ENCODE measurements at places on chromosomes 1 and 21. TPM values are rescaled to one million over a fixed set of nuclear protein-coding genes. Genes with fewer than 3 reads are reported as not detected.

DNA sequence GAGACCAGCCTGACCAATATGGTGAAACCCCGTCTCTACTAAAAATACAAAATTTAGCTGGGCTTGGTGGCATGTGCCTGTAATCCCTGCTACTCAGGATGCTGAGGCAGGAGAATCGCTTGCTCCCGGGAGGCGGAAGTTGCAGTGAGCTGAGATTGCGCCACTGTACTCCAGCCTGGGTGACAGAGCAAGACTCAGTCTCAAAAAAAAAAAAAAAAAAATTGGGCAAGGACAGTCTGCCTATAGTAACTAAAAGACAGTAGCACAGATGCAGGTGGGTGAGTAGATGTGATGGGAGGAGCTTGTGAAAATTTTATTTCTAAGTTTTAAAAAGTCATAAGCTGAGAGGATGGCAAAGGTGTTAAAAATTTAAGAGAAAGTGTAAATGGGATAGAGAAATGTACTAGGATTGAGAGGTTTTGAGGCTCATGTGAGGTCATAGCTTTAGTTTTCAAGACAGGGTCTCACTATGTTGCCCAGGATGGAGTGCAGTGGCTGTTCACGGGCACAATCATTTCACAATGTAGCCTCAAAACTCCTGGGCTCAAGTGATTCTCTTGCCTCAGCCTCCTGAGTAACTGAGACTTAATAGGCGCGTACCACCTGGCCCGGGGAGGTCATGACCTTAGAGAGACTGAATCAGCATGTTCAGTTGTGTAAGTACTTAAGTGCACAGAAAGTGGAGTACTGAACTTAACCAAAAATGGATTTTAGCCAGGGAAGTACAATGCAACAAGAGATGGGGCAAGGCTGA lies 33.7 kb downstream of the PTP4A2 start:
- DNase-seq, result no peak

GRCh38 chr1:1441002-1441888 lies 5.8 kb downstream of the VWA1 start:
- DNase-seq, result no peak

DNA sequence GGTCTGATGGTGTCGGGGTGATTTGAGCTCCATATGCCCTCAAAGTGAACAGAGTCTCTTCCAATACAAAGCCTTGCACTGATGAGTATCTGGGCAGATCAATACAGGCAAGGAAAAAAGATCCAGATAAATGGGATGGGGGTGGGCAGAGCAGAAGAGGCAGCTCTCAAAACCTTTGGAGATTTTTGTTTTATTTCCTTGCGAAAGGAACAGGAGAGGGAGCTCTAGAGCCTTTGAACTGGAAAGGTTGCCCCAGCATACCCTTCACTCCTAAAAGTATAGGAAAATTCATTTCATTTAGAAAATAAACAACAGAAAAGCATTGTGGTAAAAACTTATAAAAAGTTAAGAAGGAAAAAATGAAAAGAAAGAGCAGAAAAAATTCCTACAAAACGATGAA lies 31.4 kb upstream of the OLIG2 start:
- DNase-seq, result no peak

DNA sequence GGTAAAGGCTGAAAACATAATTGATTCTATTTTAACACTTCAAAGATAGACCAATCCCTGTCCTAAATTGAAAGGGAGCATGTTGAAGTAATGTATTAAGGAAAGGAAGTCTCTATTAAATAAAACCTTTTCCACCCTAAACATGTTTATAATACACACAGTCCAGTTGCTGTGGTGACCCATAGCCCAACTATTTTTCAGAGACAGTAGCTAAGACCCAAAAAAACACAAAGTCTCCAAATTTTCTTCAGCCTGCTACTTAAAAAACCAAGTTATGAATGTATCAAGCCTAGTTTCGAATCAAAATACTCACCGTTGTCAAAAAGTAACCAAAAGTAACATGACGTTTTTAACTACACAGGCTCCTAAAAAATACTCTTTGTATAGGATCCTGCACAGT lies 1.6 kb downstream of the ELK4 start:
- DNase-seq, result no peak

Gene DMRTA2
- not detected for total RNA-seq

Gene IER5
- 22.0 TPM for total RNA-seq

GRCh38 chr1:47837056-47837830 lies 159.9 kb downstream of the TRABD2B start:
- DNase-seq, result no peak

- DNase-seq, result no peak
Observed at GRCh38 chr1:178096421-178096820, 2.5 kb downstream of the RASAL2 start.

Gene PLXNA2
- 29.1 TPM for total RNA-seq

Gene C1orf226
- 6.3 TPM for total RNA-seq

Gene PLEKHG5
- 16.5 TPM for total RNA-seq

DNA sequence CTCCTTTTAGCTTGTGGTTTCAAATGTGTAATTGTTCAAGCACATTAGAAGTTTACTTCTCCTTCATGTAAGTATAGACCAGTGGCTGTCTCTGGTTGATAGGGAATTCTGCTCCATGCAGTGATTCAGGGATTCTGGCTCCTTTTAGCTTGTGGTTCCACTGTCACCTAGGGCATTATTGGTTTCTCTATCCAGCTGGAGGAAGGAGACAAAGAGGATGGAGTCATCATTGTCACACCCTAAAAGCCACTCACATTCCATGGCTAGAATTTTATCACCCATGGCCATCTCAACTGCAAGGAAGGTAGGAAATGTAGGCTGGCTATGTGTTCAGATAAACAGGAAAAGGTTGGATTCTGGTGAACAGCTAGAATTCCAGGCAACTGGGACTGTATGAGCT lies 131.2 kb downstream of the URB2 start:
- DNase-seq, result no peak

GRCh38 chr1:174052621-174053020 lies 30.5 kb upstream of the RC3H1 start:
- DNase-seq, result no peak

GRCh38 chr1:223249854-223250631 lies 107.0 kb upstream of the TLR5 start:
- no peak for DNase-seq

- no peak for DNase-seq
Observed at GRCh38 chr1:7632176-7632575, 138.9 kb upstream of the VAMP3 start.

DNA sequence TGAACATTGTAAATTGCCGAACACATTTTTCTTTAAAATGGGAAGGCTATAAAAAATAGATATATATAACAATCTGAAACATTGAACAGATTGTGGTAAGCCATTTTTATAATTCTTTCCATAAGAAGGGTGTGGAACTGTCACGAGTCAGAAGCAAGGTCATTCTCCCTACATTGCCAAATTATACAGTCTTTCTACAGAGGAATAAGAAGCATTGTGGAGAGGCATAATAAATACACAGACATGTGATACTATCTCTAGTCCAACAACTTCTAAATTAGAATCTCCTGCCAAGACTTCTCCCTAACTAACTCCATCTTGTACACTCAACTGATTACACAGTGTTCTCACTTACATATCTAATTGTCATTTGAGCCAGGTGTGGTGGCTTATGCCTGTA lies 227.9 kb downstream of the CENPF start:
- DNase-seq, result no peak

DNA sequence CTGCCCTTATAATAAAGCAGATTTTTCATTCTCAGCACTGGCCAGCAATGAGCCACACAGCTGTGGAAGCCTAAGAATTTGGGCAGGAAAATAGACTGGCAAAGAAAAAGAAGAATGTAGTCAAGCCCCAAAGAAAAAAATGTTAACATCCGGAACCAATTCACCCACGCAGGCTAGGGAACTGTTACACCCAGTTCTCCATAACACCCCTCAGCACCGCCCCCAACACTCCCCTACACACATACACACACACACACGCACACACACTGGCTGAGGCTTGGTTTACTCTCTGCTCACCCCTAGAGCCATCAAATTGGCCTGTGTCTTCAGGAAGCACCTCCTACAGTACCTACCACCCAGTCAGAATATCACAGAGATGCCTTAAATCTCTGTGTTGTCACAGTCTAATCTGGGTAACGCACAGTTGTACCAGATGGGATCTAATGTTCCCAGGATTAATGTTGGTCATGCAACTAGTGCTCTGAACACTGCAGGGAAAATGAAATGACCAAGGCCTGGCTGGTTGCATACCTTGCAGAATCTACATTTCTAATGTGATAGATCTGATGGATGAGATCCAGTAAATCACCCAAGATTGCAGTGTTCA lies 14.5 kb downstream of the TBX15 start:
- DNase-seq, result no peak

DNA sequence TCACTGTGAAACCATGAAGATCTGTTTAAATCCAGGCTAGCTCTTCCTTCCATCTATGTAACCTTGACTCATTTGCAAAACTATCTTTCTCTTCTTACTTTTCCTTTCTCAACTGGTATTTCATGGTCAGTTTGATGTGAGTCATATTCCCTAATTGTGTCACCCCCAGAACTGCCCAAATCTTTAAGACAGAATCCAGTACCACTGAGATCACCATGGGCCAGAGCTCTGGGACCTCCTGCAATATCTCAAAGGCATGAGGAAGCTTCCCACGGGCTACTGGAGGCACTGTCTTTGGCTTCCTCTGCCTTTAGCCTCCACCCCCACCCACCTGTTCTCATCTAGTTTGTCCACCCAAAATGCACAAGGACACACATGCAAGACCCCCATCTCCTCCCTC lies 274.4 kb upstream of the FMN2 start:
- DNase-seq, result no peak

Gene C1orf141
- not detected for total RNA-seq

Gene HTR6
- total RNA-seq, result not detected

DNA sequence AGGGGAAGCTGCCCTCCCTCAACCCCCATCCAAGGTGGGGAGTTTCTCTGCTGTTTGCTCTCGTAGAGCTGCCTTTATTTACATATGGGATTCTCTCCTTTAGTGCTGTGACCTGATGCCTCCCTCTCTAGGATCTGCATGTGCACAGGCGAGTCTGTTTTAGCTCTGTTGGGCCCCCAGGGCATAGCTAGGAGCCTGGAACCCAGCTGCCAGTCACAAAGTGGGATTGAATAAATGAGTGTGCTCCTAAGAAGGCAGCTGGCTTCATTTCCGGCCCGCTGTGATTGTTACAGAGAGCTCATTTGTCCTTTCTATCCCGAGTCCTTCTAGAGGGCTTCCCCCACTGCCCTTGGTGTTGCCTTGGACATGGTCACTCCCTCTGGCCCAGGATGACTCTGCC lies 176.6 kb downstream of the GRIK3 start:
- no peak for DNase-seq

Gene PLA2G2E
- not detected for total RNA-seq

- no peak for DNase-seq
Observed at GRCh38 chr1:55876276-55877060, 661.3 kb upstream of the USP24 start.

DNA sequence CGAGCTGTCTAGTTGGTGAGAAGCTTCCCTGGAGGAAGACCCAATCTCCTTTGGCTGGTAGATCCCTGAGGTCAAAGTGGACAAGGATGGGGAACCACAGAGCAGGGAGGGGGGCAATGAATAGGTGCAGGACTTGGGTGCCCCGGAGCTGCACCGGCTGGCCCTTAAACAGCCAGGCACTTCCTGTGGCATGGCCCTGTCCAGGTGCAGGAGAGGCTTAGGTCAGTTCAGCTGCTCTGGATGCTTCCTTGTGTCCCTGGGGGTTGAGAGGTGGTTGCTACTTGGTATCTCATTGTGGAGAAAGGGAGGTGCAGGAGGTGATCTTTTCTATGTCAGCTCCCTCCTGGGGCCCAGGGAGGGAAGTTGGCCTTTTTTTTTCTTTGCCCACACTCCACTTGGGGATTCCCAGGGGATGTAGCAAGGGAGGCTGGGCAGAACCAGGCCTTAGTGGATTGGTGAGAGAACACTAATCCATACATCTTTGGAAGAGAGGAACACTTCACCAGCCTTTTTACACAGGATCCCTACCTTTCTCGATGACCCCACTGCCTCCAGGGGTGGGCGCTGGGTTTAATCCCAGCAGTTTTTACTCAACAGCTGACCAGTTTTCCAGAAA lies 1.2 kb upstream of the ST3GAL3 start:
- no peak for DNase-seq

- no peak for DNase-seq
Observed at GRCh38 chr1:247350587-247350986, 18.9 kb upstream of the ZNF496 start.

GRCh38 chr1:172556461-172556860 lies 23.5 kb downstream of the SUCO start:
- no peak for DNase-seq

- no peak for DNase-seq
Observed at GRCh38 chr1:3656450-3657095, 4.3 kb downstream of the TP73 start.

GRCh38 chr1:207876131-207876530 lies 34.8 kb downstream of the CD34 start:
- no peak for DNase-seq

Gene OPRD1
- total RNA-seq, result 0.17 TPM

DNA sequence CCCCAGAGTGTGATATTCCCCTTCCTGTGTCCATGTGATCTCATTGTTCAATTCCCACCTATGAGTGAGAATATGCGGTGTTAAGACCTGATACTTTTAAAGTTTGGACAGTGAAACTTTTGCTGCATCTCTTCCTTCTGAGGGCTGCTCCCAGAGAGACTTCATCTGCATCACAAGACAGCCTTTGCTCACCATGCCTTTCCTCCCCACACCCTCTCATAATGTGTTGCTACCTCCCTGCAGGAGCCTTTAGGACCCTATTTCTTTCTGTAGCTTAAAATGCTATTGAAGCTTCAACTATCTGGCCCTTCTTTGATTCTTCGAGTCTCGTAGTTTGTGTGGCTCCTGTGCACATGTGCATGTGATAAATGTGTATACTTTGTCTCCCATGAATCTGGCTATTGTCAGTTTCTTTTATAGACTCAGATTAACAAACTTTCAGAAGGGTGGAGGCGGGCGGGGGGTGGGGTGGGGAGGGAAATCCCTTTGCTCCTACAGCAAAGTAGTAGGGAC lies 23.7 kb downstream of the LEPR start:
- DNase-seq, result no peak

DNA sequence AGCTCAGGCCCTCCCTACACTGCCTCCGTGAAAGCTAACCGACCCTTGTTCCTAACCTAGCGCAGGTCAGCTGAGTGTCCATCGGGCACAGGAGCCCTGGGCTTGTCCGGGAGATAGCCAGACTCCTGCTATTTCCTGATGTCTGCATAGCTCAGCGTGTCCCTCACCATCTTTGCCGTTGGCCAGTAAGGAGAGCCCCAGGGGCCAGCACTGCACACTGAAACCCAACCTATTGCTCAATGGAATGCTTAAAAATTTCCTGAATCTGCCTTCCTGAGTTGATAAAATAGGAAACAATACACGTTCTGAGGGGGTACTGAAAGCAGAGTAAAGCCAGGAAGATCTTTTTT lies 2.2 kb downstream of the RUNX1 start:
- DNase-seq, result no peak

Gene ATP1B1
- total RNA-seq, result 69.4 TPM
